ENCODE measurements at places on chromosomes 7 and 10.

GRCh38 chr10:102808380-102808779, 28.8 kb downstream of the CYP17A1 start:
- no peak for DNase-seq

GRCh38 chr7:105044449-105045070, 30.6 kb downstream of the KMT2E start:
- no peak for DNase-seq

GRCh38 chr7:131211500-131211899, 116.2 kb upstream of the MKLN1 start:
- DNase-seq = no peak

DNA sequence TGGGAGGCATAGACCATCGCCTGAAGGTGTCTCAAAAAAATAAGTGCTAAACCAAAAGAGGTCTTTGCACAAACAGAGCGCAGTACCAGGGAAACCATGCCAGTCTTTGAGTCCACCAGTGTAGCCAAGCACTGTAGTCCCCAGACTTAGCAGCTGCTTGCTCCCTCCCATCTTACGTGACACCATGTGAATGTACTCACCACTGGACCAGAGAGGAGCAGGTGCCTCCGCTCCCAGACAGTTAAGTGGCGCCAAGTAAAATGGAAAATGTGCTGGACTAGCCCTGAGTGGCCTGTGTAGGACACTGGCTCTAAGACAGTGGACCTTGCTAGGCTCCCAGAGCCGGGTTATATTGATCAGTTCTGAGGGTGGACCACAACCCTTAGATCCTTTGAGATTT, 47.7 kb upstream of the PLEKHA1 start:
- DNase-seq = no peak

GRCh38 chr10:24695452-24695851, 28.2 kb downstream of the ARHGAP21 start:
- DNase-seq = no peak

GRCh38 chr7:148709014-148709413, 10.3 kb downstream of the CUL1 start:
- DNase-seq = no peak

DNA sequence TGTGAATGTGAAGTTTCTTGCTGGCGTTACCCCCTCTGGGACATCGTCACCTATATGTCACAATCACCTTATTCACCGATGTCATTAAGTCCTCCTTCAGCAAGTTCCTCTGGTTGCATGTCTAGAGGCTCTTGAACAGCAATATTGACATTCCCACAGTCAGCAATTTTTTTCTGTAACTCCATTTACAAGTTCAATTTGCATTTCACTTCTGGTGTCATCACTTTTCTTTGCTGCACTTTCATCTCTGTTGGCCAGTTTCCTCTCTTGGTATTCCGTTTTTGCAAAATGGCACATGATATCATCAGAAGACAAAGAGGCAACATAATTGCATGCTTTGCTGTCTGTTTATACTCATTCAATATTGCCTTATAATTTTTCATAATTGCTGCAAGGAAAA, 69.8 kb downstream of the SRI start:
- DNase-seq = no peak

DNA sequence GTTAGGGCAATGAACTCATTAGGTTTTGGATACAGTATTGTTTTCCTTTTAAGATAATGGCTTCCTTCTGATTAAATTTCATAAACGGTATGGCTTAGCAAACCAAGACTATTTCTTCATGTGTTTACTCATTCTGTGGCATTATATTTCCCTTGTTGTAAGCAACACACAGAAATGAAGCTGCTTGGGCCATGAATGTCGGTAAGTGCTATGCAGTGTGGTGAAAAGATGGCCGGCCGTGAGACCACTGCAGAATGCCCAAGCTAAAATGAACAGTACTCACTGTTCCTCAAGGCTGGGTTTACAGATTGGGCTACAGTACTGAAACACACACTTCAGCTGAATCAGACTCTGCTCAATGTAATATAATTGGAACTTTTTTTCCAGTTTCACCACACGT, 8.1 kb downstream of the APBB1IP start:
- no peak for DNase-seq

DNA sequence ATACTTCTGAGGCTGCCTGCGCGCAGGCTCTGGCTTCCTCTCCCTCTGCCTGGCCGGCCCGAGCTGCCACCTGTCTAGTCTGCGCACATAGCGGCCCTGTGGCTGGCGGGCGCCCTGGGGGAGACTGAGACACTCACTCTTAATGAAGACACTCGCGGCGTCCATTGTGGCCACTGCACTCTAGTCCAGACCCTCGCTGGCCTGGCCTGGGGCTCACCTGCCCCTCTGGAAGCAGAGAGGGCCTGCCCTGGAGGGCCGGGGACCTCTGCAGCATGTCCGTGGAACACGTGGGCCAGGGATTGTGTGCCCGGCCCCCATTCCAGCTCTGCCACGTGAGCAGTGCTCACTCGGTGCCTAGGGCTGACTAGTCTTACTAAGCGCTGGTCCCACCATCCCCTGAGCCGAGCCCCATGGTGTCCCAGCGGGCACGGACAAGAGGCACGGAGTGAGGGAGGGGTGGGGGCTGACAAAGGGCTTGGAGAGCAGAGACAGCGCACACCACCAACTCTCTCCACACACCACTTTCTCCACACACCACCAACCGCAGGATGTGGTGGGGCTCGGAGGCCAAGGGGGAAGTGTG, 149.3 kb downstream of the ELFN1 start:
- no peak for DNase-seq

DNA sequence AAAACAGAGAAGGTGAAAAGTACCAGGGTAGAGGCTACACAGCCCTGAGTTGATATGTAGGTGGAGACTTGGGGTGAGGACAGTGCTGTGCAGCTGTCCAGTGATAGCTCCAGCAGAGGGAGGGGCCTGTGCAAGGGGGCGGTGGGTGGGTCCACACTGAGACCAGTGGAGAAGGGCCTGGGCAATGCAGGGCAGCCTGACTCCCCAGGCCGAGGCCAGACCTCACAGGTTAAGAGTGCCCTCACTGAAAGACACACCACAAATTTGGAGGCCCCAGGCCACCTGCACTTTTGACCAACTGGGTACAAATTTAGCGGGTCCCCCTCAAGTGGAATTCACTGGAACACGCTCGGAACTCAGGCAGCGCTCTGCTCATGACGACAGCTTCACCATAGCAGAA, 6.7 kb upstream of the RASGEF1A start:
- no peak for DNase-seq

DNA sequence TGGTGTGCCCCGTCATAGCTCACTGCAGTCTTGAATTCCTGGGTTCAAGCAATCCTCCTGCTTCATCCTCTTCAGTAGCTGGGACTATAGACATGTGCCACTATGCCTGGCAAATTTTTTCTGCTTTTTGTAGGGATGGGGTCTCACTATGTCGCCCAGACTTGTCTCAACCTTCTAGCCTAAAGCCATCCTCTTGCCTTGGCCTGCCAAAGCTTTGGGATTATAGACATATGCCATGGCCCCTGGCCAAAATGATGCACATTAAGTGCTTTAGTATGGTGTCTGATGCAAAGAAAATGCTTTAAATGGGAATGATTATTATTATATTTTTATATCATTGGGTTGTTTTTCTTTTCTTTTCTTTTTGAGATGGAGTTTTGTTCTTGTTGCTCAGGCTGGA, 33.2 kb upstream of the VCL start:
- DNase-seq = no peak

- DNase-seq = no peak
Observed at GRCh38 chr7:99839287-99840021, 11.6 kb downstream of the CYP3A43 start.

DNA sequence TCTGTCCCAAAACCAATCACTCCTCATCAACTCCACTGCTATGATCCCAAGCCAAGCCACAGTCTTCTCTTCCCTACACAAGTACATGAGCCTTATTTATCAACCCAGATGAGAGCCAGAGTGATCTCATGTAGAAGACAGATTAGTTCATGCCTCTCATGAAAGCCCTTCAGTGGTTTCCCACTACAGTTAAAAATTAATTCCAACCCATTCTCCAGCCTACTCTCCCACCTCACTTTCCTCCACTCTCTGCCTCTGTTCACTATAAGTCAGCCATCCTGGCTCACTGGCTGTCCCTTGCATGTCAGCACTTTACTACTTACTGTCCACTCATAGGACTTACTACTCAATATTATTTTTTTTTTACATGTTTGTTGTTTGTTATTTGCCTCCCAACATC, 67.3 kb downstream of the CACUL1 start:
- no peak for DNase-seq

DNA sequence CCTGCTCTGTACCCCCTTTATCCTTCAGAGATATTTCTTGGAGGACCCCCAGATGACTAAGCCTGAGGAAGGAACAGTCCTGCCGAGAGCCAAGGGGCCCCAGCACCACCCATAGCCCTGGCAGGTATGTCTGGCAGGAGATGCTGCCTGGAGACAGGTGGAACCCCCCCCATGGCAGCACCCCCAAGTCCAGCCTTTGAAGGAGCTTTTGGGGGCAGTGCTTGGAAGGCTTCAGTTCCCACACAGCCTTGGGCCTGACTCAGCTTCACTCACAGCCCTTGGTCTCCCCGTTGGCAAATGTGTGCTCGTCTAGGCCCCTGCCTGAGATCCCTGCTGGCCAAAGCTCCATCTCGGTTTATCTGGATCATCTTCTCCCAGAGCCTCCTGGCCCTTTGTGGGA, 23.0 kb upstream of the PCBD1 start:
- DNase-seq = no peak

DNA sequence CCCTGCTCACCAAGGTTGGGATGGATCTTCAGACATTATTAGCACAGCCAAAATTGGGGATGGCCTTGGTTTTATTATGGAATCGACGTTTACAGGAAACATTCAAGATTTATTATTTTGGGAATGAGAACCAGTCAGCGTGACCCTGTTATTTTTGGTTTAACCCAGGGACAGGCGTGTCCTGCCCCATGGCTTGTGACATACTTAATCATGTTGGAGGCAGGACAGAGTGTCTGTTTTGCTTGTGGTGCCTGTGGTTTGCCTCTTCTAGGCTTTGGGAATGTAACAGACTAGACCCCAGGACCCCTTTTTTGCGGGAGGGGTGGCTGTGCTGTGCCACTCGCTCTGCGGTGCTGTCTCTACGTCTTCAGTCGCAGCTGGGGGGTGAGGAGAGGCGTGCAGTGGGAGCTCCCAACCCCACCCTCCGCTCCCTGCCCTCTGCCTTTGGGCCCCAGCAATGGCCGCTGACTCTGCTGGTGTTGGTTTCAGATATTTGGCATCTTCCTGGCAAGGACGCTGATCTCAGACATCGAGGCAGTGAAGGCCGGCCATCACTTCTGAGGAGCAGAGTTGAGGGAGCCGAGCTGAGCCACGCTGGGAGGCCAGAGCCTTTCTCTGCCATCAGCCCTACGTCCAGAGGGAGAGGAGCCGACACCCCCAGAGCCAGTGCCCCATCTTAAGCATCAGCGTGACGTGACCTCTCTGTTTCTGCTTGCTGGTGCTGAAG, 20.1 kb upstream of the SH2D4B start:
- DNase-seq = no peak

GRCh38 chr7:67821116-67821515, 824.5 kb downstream of the TYW1 start:
- DNase-seq = no peak

DNA sequence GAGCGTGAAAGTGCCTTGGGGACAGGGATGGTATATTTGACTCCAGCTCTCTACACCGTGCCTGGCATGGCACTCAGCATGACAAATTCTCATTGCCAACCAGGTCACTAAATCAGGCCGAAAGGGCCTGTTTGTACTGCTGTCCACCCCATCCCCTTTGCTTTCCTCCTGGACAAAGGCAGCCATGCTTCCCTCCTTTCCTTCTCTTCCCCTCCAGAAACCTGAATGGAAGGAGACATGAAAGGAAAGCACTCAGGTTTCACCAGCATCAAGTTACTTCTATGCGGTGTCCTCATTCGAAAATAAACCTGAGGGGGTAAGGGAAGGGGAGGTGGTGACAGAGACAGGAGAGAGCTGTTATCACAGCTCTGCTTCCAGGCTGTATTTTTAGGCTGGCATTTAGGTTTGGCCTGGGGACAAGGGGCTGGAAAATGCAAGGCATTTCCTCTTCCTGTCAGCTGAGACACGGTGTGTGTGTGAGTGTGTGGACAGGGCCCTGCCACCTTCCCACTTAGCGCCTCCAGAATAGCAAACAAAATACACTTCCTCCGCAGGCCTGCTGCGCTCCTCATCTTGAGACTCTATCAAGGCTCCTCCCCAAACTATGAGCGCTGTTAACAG, 79.9 kb upstream of the COL13A1 start:
- no peak for DNase-seq

- DNase-seq = no peak
Observed at GRCh38 chr7:139851770-139852481, 22.9 kb downstream of the TBXAS1 start.

DNA sequence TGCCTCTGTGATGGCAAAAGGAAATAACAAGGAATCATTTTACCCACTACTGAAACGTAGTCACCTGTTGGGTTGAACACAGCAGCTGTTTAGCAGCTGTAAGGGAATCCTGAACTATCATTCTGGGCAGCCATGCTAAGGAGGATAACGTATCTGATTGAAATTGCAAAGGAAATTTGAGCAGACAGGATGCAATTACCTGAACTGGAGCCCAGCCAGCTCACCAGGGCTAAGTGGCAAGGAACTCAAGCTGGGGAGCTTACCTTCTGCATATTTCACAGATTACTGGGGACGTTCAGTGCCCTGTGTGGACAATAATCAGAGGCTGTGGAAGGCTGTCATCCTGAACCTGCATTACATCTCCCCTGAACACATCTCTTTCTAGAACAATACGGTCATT, 650.5 kb downstream of the SORCS3 start:
- DNase-seq = no peak

GRCh38 chr7:311796-312195, 21.8 kb downstream of the FOXL3 start:
- no peak for DNase-seq

- no peak for DNase-seq
Observed at GRCh38 chr10:117253908-117254307, 13.0 kb downstream of the SLC18A2 start.

GRCh38 chr7:64884913-64885370, 18.1 kb upstream of the ZNF273 start:
- DNase-seq = no peak

GRCh38 chr10:74813381-74814259, 12.8 kb upstream of the KAT6B start:
- no peak for DNase-seq

DNA sequence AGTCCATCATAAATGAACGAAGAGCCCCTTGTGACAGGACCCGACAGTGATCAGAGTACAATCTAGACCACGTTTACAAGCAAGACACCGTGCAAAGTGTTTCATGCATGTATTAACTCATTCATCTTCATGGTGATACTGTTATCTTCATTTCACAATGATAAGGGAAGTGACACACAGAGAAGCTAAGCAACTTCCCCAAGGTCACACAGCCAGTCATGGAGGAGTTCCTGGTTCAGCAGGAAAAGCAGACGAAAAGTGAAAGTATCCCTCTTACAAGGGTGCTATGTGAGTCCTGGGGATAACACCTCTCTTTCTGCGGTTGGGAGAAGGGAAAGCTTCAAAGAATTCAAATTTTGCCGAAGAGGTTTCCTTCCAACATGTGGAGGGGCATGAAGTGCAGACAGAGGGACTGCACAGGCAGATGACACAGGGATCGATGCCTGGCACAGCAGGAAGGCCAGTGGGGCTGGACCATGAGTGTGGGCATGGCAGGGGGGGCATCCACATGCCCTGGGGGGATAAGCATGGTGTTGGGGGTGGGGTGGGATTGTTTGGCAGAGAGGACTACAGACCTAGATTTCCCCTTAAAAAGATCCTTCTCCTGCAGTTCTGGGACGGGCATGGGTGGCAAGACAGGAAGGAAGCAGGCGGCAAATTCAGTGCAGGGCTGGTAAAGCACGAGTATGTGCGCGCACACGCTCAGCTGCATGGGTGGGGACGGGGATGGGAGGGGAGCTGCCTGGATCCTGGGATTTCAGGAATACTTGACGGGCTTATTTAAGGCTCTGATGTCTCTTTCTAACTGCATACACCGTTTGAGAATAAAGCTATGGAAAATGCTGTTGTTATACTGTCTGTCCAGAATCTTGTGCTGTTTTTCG, 33.5 kb upstream of the DDC start:
- DNase-seq = no peak
